ENCODE measurements at places on chromosomes 5 and 9.
A peak's percentile ranks its signal among the peaks of the same experiment; 100 is the strongest.

GRCh38 chr9:81847181-81847915 lies 80.9 kb upstream of the SPATA31D4 start:
- DNase-seq = no peak

GRCh38 chr9:110308633-110309038 lies 29.0 kb downstream of the TXNDC8 start:
- DNase-seq = no peak

DNA sequence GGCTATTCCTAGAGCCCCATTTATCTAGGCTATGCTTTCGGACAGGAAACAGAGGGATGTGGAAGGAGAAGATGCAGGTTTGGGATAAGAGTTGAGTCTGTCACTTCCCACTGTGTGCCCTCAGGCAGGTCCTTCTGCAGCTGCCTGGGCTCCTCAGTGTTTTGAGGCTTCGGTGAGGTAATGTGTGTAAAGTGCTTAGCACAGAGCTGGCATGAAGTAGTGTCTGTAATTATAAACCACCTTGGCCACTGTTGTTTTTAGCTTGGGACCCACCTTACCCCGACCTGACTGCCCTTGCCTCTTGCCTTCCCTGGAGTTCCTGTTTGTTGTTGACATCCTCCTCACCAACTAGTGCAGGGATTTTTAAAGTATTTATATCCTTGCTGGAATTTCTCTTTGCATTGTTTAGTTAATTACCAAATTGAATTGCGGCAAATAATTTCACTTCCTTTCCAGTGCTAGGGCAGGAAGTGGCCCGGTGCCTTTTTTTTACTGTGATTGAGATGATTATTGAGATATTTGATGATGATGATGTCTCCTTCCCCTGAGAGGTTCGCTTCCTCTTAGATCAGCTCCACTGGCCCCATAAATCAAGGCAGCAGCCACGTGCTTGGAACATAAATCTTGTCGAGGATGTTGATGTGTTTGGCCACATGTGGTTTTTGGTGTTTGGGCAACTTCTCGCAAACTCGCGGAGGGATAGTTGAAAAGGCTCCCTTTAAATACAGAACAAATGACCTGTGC lies 38.3 kb upstream of the DAB2IP start:
- no peak for DNase-seq

- no peak for DNase-seq
Measured at GRCh38 chr5:95927927-95928723, 33.5 kb downstream of the ELL2 start.

DNA sequence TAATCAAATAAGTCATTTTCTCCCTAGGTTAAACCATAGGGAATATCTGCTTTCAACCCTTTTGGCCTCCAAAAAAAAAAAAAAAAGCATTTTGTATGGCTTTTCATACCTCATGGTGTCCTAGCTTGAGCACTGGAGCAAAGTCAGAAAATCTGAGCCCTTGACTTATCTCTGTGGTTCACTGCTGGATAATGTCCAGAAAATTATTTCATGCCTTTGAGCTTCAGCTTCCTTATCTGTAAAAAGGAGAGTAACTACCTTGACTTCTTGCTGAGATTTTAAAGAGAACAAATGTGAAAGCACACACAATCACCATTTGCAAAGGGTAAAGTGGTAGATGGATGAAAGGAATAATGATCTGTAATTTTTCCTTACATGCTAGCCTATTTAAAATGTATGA lies 165.9 kb downstream of the ALDH1A1 start:
- DNase-seq = no peak

- DNase-seq = no peak
Measured at GRCh38 chr9:98930792-98931191, 12.9 kb upstream of the COL15A1 start.

- DNase-seq = no peak
Measured at GRCh38 chr5:150118561-150119229, 32.3 kb upstream of the CSF1R start.

DNA sequence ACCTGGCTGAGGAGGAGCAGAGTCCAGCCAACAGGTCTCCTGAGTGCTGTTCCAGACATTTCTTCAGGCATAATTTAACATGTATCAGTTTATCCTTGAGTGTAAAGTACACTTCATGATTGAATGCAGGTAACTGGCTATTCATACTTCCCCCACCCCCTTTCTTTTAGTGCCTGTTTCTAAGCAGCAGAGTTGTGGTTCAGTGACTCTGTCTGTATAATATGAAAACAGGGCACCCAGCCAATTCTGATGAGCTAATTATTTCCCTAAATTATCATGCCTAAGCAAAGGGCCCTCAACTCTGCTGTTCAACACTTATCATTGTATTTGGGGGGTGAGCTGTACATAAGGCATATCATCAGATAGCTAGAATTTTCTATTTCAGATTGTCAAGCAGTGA lies 51.9 kb upstream of the ZSWIM6 start:
- no peak for DNase-seq

DNA sequence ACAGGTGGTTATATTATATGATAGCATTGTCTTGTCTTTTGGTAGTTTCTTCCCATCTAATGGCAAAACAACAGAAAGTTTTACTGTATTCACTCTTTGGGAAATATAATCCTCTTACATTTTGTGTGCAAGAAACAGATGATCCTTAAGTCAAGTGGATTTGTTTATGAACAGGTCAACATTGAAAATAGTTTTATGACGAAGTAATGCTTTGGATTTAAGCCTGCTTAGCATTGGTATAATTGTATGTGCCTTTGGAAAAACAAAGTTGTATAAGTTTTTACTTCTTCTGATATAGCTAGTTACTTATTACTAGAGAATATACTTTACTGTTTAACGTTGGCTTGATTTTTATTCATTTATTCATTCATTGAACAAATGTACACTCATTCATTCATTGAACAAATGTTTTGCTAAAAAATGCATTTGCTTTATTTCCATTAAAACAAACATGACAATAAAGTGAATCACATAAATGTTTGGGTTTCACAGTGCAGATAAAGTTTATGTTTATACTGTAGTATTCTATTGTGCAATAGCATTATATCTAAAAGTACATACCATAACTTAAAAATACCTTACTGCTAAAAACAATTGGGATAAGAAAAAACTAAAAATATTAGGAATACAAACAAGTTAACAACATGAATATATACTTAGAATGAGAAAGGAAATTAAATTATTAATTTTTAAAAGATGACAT lies 12.3 kb downstream of the SGCD start:
- no peak for DNase-seq

DNA sequence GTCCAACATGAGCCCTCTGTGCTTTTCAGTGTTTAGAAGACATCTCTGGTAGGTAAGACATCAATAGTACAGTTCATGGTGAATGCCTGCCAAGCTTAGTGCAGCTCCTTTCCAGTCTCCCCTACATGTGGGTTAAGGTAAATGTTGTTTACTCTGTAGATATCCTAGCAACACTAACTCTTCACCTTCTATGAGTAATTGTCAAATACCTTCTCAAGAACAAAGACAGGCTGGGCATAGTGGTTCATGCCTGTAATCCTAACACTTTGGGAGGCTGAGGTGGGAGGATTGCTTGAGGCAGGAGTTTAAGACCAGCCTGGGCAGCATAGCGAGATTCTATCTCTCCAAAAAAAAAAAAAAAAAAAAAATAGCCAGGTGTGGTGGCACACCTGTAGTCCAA lies 18.7 kb upstream of the RASGRF2 start:
- DNase-seq = no peak

DNA sequence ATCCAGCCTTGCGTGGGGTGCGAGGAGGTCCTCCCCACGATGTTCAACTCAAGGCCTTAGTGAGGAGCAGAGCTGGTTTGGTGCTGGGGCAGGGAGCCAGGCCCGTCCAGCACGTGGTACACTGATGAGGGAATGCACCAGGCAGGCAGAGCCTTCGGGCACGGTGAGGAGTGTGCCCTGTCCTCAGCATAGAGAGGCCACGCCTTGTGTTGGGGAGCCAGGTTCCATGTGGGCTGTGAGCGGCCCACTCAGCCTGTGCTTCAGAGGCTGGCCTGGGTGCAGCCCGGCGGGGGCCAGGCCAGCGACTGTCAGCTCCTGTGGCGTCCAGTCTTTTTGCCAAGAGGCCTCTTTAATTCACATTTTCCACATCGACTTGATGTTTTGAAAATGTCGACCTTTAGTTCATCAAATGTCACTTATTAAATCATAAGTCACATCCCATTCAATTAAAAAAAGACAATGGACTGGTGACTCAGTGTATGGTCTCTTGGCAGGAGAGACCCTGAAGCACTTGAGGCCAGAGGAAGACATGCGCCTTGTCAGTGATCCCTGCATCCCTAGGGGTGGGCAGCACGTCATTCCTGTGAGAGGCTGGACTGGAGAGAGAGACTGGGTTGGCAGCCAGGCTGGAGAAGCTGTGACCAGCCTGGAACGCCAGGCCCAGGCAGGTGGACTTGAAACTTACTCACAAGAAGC lies 21.7 kb downstream of the ERGIC1 start:
- no peak for DNase-seq

DNA sequence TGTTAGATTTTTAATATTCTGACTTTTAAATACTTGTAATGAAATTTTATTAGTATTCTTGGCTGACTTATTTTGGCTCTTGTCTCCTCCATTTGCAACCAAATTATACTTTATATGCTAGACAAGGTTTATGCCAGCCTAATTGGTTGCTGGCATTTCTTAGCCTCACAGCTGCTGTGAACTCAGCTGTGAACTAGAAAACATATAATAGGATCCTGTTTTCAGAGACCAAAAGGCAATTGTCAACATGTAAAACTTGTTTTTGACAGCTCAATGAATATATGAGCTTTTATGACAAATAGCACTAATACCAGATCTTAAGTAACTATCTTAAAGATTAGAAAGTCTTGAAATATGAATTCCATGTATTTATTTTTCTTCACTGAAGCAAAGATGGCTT lies 25.9 kb downstream of the KIF2A start:
- no peak for DNase-seq

DNA sequence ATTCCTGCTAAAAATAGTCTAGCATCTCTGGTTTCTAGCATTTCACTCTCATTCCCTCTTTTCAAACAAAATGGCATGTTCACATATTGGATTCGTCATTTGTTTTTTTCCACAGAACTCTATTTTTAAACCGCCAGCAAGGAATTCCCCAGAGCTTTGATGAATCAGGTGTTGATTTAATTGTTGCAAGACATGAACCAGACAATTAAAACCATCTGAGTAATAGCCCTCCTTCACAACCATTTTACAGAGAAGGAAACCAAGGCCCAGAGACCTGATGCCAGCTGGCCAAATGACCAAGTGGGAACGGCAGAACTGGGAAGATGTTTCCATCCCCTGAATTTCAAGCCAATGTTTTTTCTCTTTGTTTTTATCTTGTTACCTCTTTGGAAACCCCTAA lies 167.0 kb downstream of the CAAP1 start:
- DNase-seq = no peak

GRCh38 chr5:133321833-133322420 lies 270.1 kb downstream of the HSPA4 start:
- DNase-seq = peak; percentile 41

DNA sequence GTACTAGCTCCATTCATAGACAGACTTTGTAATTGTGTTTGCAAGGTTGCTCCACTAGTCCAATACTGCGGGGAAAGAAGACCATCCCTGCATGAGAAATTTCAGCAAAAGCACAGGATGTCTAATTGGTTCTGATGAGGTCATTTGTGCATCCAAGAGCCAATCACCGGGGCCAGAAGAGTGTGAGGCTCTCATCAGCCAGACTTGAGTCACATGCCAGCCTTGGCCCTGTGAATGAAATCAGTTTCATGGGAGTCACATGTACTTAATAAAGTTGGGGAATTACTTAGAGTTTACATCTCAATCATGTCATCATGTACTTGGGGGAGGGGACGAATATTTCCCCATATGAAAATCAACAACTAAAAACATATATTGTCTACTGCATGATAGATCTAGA lies 1236.0 kb downstream of the MAT2B start:
- DNase-seq = no peak

GRCh38 chr9:18359335-18359734 lies 114.6 kb upstream of the ADAMTSL1 start:
- DNase-seq = no peak

DNA sequence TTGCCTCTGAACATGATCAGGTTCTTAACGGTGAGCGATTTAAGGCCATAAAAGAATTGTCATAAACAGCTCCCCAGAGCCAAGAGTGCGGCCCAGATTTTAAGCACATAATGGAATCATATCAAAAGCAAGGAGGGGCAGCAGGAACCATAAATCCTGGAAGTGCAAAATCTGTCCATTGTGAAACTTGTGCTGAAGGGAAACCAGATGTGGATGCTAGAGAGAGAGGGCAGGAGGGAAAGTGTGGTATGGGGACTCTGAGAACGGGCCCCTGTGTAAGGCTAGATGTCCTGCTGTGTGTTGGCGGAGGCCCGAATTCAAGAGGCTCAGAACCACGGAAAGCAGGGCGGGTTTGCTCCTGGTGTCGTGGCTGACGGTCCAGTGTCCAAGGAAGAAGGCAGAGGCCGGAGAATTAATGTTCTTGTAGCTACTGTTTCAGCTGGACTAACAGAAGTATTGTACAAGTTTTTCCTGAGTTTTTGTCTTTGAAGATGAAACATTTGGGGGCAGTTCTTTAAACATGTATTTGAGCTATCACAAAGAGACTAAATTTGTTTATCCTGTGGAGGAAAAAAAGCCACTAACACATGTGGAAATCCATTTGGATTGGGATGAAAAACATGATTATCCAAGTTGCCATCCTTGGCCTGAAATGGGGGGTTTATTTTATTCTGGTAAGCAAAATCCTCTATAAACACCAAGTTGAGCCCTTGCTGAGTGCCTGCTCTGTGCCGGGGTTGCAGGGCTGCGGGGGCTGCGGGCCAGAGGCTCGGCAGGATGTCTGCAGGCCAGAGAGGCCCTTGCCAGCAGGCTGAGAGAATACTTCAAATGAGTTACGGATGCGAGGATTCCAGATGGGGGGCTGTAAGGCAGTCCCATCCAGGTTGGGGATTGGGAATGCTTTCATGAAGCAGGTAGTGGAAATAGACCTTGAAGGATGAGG lies 9.2 kb upstream of the CXCL14 start:
- no peak for DNase-seq

GRCh38 chr5:144191998-144192397 lies 21.3 kb downstream of the KCTD16 start:
- DNase-seq = no peak

GRCh38 chr9:126157826-126158587 lies 168.6 kb upstream of the MVB12B start:
- DNase-seq = no peak

DNA sequence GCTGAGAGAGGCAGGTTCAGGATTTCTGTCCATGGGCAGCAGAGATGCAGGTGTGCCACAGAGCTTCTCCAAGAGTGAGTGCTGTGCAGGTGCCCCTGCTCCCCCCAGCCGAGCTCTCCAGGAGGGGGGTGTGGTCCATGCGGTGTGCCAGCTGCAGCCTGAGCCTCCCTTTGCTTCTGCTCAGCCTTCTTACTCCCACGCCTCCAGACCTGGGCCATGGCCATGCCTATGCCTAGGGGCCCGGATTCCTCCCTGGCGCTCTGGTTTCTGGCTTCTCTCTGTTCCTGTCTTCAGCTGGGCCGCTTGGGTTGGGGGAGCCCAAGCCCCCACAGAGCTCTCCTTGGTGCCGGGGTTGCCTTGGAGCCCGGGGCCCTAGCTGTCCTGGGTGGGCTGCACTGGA lies 133.3 kb downstream of the CACNA1B start:
- DNase-seq = no peak

- no peak for DNase-seq
Measured at GRCh38 chr9:117145811-117146490, 268.9 kb downstream of the ASTN2 start.

GRCh38 chr9:133261753-133262120 lies 13.3 kb downstream of the ABO start:
- DNase-seq = no peak

Measured in stimulated activated CD8-positive, alpha-beta memory T cell treated with anti-CD3 and anti-CD28 coated beads, Interleukin-15, amount 100 ng/mL, for 48 hours (primary cell).